Chondrocyte (in vitro differentiated cells): ENCODE measurements at places on chromosomes 6 and 20. TPM values are rescaled to one million over a fixed set of nuclear protein-coding genes. Genes with fewer than 3 reads are reported as not detected.

Gene DPPA5
- not detected in 3 replicates for total RNA-seq

Gene FAM162B
- not detected in 3 replicates for total RNA-seq

- DNase-seq, result no peak
Measured at GRCh38 chr6:82033631-82034211, 213.8 kb downstream of the IBTK start.

Gene BPI
- total RNA-seq, result 0.55 to 0.74 TPM (median 0.68 TPM) in 3 replicates

- no peak for DNase-seq
Measured at GRCh38 chr6:169048185-169048864, 205.3 kb downstream of the THBS2 start.

Gene CCR6
- total RNA-seq, result not detected in 3 replicates
